ENCODE measurements at places on chromosomes 7 and 10. TPM values are rescaled to one million over a fixed set of nuclear protein-coding genes. Genes with fewer than 3 reads are reported as not detected.

DNA sequence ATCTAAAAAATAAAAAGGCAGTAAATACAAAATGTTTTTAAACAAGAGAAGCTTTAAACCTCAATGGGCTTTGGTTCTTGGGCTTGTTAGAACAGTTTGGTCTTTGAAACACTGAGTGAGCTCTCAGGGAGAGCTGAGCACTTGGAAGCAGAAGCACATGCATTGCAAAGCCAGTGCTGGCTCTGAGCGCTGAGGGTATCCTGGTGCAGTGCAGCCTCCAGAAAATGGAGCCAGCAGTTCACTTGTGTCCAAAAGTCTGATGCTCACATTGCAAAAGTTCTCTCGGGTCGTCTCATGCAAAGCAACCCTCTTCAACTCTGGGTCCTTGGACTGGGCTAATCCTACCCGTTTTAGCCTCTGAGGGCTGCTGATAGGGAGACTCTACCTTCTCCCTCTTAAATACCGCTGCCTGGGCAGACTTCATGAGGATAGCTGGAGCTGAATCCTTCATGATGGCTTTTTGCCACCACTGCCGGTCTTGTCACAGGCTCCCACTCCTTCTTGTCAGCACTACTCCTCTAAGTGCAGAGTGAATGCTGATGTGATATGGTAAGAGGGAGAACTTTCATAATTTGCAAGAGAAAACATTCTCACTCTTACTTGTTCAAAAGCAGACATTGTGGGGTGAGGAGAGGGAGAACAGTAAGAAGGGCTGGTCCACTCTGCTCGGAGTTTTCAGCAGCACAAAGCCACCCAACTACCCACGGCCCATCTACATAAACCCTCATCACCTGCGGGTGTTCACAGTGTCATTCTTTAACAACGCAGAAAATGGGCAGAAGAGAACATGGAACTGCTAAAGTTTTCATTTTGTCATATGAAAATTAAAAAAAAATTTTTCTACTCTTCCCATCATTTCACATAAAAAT lies 42.2 kb upstream of the BMPER start:
- no peak for DNase-seq

GRCh38 chr10:48232717-48233447 lies 41.6 kb downstream of the FRMPD2 start:
- no peak for DNase-seq

GRCh38 chr7:1531979-1532455 lies 1.5 kb downstream of the MAFK start:
- no peak for DNase-seq

GRCh38 chr10:78038105-78038504 lies 4.4 kb downstream of the RPS24 start:
- DNase-seq = no peak

- DNase-seq = no peak
These were observed 4.2 kb upstream of the NT5C3A start for GRCh38 chr7:33066771-33067170.

DNA sequence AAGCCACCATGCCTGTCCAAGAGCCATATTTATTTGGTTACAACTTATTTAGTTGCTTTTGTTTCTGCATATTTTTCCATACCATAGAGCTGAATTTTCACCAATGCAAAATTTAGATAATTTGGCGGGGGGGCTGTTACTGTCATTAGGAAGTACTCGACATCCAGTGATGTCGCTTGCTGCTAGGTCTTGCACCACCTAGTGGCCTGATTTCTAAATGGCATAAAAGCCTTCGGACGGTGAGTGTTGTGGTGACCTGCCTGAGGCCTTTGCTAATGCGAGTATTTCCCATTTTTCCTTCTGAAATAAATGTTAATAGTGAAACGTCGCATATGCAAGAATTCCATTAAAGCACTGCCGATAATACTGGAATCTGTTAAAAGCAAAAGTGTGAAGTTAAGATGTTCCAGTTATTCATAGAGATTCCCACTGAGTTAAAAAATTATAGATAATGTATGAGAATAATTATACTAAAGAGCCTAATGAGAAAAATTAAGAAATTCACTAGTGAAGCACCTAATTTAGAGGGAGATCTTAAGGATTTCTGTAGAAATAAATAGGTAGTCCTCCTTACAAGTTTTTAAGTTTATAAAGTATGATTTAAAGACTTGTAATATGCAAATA lies 86.1 kb upstream of the DNAJB6 start:
- peak; percentile 30 for DNase-seq

GRCh38 chr7:141974831-141975230 lies 1.3 kb upstream of the TAS2R38 start:
- DNase-seq = peak; percentile 22

DNA sequence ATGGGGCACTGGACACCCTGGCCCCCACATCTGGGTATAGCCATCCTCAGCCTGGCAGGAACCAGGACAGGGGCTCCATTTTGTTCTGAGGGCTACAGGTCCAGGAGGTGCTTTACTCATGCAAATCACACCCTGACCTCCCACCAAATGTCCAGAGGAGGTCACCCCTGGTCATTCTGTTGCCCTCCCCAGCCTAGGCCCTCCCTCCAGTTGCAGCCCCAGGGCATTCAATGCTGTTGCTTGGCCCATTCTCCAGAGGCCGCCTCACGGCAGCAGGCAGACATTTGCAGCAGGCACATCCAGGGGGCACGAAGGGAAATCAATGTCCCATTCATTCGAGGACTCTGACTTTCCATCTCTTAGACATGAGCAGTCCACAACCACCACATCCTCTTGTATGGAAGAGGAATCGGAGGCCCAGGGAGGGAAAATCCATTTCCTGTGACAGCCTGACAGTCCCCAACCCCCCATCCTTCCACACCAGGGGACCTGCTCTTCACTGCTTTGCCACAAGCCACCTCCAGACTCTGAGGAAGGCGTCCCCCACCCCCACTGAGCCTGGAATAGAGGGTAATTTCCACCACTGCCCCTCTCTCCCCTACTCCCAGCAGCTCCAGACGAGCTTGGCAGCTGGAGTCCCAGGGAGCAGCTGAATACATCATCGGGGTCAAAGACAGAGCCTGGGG lies 76.2 kb upstream of the UNC5B start:
- DNase-seq = no peak

The BHLHA15 gene
- 0.93 TPM for polyA plus RNA-seq

DNA sequence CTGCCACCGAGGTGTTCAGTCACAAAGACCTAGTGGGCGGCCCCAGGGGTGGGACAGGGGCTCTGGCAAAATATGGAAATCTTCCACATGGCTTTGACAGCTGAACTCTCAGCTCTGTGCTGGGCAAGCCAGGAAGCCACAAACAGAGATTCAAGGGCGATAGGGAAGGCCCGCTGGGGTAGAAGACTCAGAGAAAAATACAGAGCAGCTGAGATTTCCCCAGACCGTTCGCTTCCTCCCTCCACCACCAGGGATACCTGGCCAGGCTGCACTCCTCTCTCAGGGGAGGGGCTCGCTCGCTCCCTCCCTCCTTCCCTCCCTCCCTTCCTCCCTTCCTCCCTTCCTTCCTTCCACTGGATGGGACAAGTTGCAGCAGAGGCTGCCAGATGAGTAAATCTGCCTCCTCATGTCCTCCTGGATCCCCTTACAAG lies 260.5 kb downstream of the PRPF18 start:
- DNase-seq = no peak

GRCh38 chr10:23442936-23443335 lies 4.1 kb downstream of the OTUD1 start:
- no peak for DNase-seq

DNA sequence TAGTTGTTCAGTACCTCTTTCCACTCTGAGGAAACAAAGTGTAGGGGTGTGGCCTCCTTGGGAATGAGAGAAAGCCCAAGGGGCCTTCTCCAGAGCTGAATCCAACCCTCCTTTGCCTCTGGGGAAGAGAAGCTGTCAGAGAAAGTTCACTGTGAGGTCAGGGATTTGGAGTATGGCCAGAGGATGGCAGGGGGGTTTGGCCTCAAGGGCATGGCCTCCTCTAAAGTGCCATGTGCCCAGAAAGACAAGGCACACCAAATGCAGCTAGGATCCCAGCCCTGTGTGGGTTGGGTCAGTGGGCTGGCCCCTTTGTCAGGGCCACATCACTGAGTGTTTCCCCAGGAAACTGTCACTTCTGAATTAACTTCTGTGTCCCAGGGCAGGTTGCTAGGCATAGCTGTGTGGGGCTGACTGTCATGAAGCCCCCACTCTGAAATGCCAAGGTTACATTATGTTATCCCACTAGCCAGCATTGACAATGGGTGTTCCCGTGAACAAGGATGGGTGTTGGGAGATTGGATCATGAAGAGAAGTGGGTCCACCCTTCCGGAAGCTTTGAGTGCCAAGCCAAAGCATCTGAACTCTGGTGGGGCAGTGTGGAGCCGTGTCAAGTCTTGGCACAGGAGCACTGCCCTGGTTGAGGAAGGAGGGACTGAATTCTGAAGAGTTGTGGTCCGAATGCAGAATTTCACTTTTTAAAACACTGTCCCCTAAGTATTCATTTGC lies 123.3 kb downstream of the ZMIZ1 start:
- DNase-seq = no peak

DNA sequence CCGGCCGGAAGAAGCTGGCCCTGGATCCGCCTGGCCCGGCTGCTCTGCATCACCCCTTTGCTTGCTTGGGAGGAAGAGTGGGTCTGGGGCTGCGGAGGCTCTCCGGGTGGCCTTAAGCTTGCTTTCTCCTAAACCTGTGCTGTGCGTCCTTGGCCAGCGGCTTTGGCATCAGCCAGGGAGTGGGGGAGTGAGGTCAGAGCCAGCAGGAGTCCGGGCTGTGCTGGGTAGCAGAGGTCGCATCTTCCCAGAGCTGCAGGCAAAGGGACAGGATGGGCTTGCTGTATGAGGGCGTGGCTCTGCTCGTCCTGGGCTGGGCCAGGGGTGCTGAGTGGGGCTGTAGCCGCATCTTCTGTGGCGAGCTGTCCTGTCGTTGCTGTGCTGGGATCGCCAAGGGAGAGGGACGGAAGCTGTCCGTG lies 21.1 kb downstream of the BNIP3 start:
- no peak for DNase-seq

GRCh38 chr7:91128683-91129348 lies 135.4 kb upstream of the FZD1 start:
- peak; percentile 54 for DNase-seq

DNA sequence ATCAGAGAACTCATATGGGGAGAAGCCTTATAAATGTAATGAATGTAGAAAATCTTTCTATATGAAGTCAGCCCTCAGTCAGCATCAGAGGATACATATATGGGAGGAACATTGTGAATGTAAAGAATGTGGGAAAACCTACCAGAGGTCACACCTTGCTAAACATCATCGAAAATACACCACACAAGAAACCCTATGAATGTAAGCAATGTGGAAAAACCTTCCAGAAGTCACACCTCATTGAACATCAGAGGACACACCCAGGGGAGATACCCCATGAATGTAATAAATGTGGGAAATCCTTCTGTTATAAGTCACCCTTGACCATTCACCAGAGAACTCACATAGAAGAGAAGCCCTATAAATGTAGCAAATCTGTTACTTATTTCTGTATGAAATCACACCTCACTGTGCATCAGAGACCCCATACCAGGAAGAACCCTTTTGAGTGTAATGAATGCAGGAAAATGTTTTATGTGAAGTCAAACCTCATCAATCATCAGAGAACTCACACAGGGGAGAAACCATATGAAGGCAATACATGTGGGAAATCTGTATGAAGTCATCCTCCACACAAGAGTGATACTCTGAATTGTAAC lies 30.8 kb downstream of the ZNF12 start:
- no peak for DNase-seq

- DNase-seq = no peak
These were observed 85.9 kb downstream of the WIPF3 start for GRCh38 chr7:29892231-29892630.

GRCh38 chr7:27784399-27785053 lies 44.6 kb downstream of the TAX1BP1 start:
- peak; percentile 44 for DNase-seq

- DNase-seq = no peak
These were observed 86.9 kb downstream of the SND1 start for GRCh38 chr7:127738859-127739258.

- no peak for DNase-seq
These were observed 53.3 kb upstream of the SORCS3 start for GRCh38 chr10:104587751-104588150.
